ENCODE measurements at places on chromosomes 12 and 14.

- no peak for DNase-seq
Measured at GRCh38 chr12:118880720-118881493, 100.4 kb upstream of the SRRM4 start.

- DNase-seq = no peak
Measured at GRCh38 chr12:82756303-82756702, 69.6 kb downstream of the TMTC2 start.

DNA sequence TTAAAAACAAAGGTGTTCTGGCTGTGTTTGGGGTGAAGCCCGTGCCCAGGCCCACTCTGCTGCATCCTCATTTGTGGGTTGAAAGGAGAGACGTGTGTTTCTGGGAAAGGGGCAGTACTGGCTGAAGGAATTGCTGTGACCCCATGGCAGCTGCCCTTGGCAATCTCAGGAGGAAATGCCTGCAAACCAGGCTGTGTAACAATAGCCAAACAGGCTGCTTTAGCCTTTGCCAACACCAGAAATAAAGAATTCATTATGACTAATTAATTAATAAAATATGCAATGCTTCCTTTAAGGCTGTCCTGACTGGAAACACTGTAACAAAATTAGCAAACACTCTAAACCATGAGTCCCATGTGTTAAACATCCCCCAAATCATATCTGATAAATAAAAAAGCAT, 53.0 kb upstream of the KRR1 start:
- DNase-seq = no peak

DNA sequence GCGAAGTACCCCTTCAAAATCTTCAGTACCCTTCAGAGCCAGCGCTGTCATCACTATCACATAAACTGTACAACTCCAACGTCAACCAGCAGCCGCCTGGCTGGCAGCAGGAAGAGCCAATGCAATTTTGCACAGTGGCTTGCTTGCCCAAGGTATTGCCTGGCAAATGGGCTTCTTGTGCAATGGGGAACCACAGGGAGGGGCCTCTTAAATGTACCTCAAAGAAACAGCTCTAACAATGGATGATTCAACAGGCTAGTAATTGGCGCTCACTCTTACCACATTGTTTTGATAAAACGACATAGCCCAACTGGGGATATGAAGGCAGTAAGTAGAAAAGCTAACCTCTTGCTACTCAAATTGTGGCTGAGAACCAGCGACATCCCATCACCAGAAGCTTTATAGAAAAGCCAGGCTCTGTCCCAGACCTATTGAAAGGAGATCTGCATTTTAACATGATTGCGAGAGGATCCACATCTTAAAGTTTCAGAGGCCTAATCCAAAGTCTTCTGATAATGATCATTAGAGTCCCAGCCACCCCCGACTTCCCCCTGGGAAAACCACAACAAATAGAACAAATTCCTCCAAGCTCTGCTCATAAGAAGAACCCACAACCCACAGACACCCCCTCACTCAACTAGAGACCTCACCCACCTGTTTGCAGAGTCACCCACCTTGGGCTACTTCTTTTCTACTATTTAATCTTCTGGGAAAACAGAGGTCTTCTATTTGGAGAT, 125.3 kb upstream of the HIF1A start:
- DNase-seq = no peak

GRCh38 chr12:127998988-127999387, 268.0 kb upstream of the TMEM132C start:
- DNase-seq = no peak

DNA sequence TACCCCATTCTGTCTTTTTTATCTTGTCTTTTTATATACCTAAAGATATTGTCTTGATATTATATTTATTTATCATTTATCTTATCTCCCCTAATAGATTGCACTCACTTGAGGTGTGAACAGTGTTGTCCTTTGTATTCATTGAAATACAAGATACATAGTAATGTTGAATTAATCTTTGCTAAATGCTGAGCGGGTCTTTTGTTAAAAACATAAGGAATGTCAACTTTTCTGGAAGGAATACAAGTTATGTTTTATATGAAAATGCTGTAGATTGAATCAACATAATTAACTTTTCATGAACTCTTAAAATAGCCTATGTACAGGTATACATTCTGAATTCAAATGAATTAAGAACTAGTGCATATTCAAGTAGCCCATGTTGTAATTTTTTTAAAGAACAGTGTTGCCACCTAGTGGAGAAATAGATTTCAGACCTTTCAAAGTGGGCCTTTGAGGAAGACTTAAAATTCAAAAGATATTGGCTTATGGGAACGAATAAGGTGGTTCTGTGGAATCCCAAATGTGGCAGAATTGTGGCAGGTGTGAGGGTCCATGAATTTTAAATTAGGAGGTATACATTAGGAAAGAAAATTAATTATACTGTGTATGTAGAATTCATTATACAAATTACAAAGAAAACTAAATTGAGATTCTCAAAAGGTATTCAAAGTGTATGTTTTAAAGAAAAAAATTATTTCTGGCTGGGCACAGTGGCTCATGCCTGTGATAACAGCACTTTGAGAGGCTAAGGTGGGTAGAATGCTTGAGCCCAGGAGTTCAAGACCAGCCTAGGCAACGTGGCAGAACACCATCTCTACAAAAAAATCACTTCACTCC, 19.1 kb downstream of the BBOF1 start:
- peak; percentile 66 for DNase-seq

GRCh38 chr14:56390859-56391258, 188.7 kb upstream of the TMEM260 start:
- no peak for DNase-seq

DNA sequence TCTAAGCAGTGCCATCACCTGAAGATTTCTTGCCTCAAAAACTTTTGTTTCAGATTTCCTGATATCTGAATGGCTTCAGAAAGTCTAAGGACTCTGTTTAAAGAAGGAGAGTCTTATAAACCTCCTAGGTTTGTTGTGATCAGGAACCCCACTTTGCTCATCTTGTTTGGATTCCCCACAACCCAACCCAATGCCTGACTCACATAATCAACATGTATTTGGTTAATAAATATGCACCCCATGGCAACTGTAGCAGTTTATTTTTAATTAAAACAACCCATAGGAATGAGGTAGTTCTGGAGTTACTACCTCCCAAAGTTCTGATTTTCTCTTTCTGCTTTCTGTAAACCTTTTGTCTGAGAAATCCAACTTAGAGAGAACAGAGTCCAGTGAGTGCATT, 51.5 kb downstream of the DBX2 start:
- no peak for DNase-seq

DNA sequence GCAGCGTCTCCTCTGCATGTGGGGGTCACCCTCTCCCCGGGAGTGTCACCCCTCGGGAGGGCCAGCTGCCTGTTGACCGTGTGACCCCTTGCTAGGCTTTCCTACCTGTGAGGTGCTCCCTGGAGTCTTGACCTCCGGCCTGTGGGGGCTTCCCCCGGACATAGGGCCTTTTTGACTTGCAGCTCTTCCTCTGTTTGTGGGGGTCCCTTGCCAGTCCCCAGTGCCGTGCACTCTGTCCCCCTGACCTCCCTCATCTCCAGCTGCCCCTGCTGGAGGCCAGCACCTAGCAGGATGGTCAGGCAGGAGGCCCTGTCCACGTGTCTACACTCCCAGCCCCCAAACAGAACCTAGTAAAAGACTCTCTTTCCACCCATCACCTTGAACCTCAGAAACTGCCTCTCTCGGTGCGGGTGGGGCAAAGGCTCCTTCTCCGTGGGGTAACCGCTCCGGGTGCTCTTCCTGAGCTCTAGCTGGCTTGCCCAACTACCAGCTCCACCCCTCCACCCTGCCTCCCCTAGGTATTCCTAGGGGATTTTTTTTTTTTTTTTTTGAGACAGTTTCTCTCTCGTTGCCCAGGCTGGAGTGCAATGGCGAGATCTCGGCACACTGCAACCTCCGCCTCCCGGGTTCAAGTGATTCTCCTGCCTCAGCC, 810 bp downstream of the AACS start:
- no peak for DNase-seq

DNA sequence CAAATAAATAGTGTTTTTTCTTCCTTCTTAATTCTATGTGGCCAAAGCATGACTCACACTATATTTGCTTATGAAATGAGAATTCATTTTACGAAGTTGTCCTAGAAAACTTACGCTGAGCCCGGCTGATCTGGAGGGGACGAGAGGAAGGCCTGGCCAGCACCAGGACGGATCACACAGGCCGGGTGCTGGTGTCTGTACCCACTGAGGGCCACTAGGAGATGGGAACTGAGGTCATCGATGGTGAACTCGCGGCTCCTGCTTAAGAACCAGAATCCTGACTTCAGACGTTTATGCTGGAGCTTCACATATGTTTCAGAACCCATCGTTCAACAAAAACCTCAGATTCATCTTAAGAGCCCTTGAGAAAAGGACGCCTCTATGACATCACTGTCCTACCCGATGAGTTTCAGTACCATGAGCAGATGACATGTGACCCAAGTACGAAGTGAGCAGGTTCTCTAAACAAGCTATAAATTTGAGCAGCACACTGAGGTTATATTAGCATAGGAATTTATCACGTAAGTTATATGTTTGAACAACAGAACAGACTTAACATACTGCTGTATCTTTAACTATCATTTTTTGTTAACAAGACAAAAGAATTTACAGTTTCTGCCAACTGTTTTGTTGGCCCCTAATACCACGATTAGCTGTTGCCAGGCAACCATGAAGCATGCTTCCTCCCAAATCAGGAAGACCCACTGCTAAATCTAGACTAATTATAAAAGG, 111.9 kb downstream of the FOXN3 start:
- peak; percentile 53 for DNase-seq

- peak; percentile 8 for DNase-seq
Measured at GRCh38 chr12:101490286-101490920, 15.3 kb downstream of the SPIC start.

GRCh38 chr14:62800577-62800976, 244.7 kb downstream of the KCNH5 start:
- DNase-seq = no peak

DNA sequence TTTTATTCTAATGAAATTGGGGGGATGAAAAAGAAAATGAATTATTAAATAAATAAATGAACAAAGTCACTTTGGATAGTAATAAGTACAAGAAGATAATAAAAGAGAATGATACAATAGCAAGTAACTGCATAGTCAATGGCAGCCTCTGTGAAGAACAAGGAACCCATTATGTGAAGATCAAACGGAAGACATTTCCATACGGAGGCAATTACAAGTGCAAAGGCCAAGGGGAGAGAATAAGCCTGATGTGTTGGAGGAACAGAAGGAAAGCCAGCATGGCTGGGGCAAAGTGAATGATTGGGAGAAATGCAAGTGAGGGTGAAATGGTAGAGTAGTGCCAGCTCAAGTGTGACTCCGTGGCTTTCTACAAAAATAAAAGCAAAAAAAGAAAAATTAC, 43.9 kb upstream of the CHPT1 start:
- no peak for DNase-seq

- DNase-seq = no peak
Measured at GRCh38 chr12:128932521-128932920, 79.2 kb downstream of the GLT1D1 start.

DNA sequence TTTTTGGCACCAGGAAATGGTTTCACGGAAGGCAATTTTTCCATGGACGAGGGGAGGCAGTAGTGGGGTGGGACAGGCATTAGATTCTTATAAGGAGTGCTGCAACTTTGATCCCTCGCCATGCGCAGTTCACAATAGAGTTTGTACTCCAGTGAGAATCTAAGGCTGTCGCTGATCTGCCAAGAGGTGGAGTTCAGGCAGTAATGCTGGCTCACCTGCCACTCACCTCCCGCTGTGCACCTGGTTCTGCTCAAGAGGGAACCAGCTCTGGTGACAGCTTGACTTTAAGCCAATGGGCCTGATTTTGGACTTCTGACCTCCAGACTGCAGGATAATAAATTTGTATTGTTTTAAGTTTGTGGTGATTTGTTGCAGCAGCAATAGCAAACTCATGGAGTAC, 80.8 kb upstream of the TTC7B start:
- DNase-seq = no peak

DNA sequence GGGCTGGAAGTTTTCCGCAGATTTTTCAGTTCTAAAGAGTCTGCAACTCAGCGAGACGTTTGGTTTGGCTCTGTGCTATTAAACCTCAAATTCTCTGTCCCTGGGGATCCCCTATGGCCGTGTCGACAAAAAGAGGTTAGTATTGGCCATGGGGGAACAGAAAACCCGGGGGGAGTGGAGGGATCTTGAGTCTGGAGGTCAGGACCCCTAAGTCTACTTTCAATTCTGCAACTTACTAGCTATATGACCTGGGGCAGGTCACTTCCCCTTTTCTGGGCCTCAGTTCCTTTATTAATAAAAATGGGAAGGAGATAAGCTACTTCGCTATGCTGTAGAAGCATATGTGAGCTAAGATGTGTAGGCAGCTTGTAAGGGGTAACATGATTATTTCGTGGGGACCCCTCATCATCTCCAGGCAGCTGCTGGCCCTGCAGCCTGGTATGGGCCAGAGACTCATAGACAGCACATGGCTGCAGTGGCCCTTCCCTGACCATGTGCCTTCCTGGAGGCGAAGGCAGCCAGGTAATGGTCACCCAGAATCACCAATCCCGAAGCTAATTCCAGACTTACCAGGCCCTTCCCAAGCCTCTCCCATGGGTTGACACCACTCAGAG, 8.6 kb downstream of the ASB2 start:
- DNase-seq = no peak

- no peak for DNase-seq
Measured at GRCh38 chr14:59543873-59544272, 32.7 kb downstream of the CCDC175 start.
